ENCODE measurements at places on chromosomes 5 and 9. TPM values are rescaled to one million over a fixed set of nuclear protein-coding genes. Genes with fewer than 3 reads are reported as not detected.

Gene ZBTB6
- total RNA-seq: 2.2 TPM

Gene CA9
- total RNA-seq: 2.7 TPM

Gene SPATA31A5
- not detected for total RNA-seq

Gene HAPLN1
- not detected for total RNA-seq

Gene FAM81B
- total RNA-seq: 0.43 TPM

Gene CDH9
- total RNA-seq: not detected

Gene UGT3A1
- not detected for total RNA-seq

Gene CAMK2A
- total RNA-seq: 0.03 TPM

DNA sequence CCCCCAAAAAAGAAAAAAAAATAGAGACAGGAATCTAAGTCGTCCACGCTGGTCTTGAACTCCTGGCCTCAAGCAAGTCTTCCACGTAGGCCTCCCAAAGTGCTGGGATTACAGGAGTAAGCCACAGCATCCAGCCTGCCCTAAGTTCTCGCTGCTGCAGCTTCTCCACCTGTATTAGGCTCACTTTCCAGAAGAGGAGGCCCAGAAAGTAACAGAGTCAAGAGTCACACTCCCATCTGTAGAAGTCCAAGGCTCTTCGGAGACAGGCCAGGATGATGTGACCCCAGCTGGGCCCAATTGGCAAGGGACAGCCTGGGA is 1.8 kb downstream of the EEIG1 start:
- no peak for DNase-seq

GRCh38 chr5:30808996-30809395 is 384.5 kb upstream of the CDH6 start:
- DNase-seq: no peak

- no peak for DNase-seq
These were observed 185.0 kb downstream of the ATPSCKMT start for GRCh38 chr5:10064546-10065195.

DNA sequence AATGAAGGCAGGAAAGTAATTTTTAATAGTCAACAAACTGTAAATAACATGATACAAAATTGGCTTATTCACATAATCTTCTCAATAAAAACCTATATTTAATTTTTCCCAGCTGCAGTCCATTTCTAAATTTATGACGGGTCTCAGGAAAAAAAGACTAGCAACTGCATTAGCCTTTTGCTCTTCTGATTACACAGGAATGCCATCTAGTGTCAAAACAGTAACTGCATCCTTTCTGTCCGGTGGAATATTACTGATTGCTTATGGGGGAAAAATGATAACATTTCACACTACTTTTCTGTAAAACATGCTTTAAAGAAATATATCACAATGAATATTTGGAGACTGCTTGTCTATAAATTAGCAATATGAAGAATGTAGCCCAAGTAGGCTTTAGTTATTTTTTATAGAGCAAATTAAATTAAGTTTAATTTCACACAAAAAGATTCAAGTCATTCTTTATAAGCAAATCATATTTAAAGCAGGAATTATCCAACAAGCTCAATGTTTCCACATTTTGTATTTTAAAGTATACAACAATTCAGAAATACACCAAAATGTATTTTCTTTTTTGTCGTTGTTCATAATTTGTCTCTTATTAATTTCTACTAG is 534.7 kb downstream of the CDH10 start:
- no peak for DNase-seq

GRCh38 chr9:91978740-91979414 is 28.8 kb upstream of the ROR2 start:
- no peak for DNase-seq

GRCh38 chr9:10855847-10856246 is 243.0 kb upstream of the PTPRD start:
- DNase-seq: no peak

GRCh38 chr9:13904746-13905145 is 409.2 kb downstream of the NFIB start:
- no peak for DNase-seq

DNA sequence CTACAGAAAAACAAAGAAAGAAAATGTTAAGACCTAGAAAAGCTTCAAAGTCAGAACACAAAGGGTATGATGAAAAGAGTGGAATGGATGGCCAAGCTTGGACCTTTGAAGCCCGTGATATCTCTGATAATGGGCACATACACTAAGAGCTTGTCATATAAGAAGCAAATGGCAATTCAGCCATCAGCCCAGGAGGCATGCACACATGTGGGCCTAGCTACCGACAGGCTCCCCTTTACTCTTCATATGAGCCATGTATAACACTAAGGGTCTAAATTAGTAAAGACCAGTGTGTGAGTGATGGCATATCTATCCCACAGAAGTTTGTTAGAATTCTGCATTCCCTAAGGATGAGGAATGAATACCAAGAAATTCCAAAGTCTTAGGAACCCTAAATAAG is 20.1 kb downstream of the GRHPR start:
- DNase-seq: no peak

DNA sequence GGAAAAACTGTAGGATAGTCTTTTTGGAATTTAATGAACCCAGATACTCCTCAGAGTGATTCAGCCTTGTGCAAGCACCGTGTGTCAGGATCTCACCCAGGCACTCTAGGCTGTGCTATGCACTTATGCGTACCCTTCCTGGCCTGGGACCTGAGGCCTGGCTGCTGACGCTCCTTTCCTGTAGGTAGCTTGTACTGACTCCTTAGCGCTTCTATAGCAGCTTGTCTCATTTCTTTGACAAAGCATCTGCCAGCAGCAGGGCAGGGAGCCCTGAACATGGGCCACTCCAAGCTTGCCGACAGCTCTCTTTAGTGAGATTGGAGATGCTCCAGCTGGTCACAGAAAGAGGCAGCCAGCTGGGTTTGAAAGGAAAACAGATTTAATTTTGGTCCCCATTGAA is 147.3 kb downstream of the SGCD start:
- DNase-seq: no peak

DNA sequence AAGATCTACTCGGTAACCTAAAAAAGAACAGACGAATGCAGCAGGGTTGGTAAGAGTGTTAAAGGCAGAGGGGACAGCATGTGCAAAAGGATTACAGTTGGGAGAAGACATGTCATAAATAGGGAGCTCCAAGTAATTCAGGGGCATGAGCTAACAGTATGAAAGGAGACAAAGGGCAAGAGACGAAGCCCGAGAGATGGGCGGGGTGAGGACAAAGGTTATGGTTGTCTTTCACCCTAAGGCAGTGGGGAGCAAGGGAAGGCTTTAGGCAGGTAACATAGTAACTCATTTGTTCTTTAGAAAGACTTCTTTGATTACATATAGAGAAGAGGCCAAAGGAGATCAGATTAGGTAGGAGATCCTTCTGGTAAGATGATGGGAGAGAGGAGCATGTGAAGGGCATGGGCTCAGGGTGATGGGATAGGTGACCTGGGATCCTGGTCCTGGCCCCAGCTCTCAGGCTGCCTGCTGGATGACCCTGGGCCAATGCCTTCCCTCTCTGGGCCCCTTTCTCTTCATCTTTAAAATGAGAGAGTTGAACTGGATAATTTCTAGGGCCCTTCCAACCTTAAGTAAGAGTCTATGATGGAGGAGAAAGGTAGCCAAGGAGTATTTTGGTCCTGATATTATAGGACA is 19.5 kb downstream of the MORN5 start:
- DNase-seq: no peak

GRCh38 chr9:133309608-133310007 is 26.4 kb downstream of the SURF6 start:
- DNase-seq: no peak

- DNase-seq: peak; percentile 31
These were observed 84.7 kb downstream of the PTTG1 start for GRCh38 chr5:160506006-160507004.

DNA sequence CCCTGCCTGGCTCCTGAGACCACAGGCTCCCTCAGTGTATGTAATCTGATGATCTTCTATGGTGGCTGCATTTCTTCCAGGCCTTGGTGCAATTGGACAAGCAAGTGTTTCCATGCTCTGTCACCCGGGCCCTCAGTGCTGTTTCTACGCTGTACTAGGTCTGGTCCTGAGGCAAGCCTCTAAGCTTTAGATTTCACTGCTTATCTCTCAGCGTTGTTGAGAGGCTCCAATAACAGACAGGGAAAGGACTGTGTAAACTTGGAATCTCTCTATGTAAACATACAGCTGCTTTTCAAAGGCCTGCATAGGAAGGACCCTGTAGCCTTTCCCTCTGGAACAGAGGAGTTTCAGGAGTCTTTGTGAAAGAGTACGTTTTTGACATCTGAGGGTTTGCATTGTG is 38.6 kb upstream of the NFIB start:
- no peak for DNase-seq

DNA sequence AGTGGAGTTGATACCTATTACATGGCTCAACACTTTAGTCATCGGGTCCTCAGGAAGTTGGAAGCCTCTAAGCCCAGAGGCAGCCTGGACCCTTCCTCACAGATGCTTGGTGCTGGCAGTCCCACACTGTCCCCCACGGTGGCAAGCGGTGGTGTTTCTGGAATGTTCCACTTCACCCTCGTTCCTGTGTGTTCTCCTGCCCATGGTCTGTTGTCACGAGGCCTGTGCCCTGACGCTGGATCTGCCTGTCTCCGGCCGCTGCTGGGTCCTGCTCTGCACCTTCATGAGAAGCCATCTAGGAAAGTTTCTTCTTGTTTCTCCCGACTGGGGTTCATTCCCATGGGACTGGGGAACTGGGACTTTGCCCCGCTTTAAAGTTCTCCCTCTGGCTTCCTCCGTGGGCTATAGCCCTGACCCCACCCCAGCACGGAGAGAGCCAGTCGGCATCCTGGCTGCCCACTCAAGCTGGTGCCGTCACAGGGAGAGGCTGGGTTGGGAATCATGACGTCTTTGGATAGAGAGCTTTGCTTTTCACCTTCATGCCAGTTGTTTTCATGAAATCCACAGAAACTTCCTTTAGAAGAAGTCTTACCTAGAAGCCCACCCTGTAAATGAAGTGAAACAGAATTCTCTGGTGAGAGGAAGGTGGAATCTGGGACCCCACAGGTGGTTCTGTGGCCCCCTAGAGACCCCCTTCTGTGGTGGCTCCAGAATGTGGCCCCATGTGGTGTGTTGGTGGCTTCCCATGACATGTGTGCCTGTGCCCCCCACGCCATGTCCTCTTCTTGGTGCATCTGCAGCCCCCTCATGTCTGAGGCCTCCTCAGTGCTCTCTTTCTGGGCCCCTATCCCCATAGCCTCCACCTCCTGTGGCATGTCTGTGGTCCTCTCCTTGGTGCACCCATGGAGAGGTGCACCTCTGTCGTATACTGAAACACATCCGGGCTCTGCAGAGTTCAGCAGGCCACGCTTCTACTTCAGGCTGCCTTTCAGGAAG is 43.8 kb downstream of the TRIP13 start:
- DNase-seq: no peak

DNA sequence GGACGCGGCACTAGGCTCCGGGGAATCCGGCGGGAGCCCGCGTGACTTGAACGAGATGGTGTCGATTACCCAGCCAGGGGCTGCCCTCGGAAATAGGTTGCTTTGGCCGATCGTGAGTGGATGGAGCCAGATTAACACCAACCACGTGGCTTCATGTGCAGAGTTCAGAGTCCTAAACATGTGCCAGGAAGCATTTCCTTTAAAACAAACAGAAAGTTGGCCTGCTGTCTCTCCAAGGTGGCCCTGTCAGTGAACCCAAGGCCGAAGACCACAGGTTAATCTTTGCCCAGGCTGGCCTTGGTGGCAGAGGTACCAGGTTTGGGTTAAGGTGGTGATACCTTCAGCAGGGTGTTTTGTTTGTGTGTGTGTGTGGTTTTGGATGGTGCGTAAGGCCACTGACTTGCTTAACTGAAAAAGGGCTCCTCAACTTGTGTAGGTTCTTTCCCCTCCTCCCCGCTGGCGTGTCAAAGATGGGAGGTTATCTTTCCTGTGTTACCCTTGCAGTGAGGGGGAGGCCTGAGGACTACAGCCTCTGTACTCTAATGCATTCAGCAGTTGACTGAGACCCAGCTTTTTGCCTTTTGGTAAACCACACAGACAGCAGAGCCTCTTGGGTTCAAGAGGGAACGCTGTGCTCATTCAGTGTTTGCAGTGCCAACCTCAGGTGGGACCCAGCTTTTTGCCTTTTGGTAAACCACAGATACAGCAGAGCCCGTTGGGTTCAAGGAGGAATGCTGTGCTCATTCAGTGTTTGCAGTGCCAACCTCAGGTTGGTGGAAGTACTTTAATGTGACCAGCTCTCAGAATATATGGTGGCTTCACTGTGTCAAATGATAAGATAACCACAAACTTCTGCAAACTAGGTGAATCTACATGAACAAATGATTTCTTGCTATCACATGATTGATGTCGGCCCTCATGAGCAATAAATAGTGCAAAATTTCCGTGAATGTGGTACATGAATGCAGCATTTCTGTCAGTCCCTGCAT is 1.4 kb downstream of the IQGAP2 start:
- no peak for DNase-seq

GRCh38 chr9:97362777-97363545 is 48.9 kb upstream of the TDRD7 start:
- no peak for DNase-seq

- peak; percentile 7 for DNase-seq
These were observed 728 bp upstream of the SLC1A1 start for GRCh38 chr9:4489562-4489918.

GRCh38 chr5:87541676-87542075 is 128.9 kb upstream of the CCNH start:
- DNase-seq: no peak
